ENCODE measurements at places on chromosomes 7 and 10.

DNA sequence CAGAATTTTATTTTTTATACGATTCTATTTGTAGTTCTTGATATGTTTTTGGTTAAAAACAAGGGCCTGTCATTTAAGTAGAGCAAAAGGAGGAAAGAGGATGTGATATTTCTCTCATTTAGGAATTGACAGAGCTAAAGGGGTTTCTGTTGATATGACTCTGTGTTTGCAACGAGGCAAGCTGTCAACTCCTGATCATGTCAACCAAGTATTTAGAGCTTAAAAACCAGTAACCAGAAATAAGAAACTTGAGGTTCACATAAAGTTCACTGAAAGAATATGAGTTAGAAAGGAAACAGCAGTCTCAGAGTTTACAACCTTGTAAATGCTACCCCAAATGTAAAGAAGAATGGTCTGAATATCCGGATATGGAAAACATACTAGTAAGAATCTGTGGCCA, 434.2 kb downstream of the PARD3 start:
- DNase-seq, result no peak

- DNase-seq, result no peak
Measured at GRCh38 chr7:120272701-120273475, at the start of gene KCND2. Gene KCND2, plus strand, starts transcription at chr7:120273175.

GRCh38 chr10:126959906-126960685, 54.9 kb downstream of the DOCK1 start:
- DNase-seq, result no peak

- DNase-seq, result no peak
Measured at GRCh38 chr10:131785121-131785460, 115.7 kb upstream of the PPP2R2D start.

- no peak for DNase-seq
Measured at GRCh38 chr7:4108951-4109350, 573.1 kb upstream of the FOXK1 start.

GRCh38 chr10:7773845-7774801, 13.7 kb downstream of the KIN start:
- DNase-seq, result no peak

DNA sequence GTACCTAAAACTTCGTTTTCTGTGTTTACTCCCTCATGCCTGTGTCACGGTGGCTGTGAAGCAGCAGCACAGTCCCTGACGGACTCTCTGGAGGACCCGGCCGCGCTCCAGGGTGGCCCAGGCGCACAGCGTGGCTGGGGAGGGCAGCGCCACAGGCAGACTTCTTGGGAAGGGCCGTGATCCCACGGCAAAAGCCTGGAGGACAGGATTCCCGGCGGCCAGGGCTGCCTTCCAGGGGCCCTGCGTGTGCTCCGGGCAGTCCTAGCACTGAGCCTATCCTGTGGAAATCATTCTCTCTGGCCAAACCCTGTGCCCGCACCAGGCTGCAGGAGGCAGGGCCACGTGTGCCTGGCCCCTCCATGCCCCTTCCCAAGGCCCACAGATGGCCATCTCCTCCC, 244.2 kb downstream of the MAD1L1 start:
- no peak for DNase-seq

- no peak for DNase-seq
Measured at GRCh38 chr10:78867555-78867939, 201.2 kb upstream of the ZMIZ1 start.

DNA sequence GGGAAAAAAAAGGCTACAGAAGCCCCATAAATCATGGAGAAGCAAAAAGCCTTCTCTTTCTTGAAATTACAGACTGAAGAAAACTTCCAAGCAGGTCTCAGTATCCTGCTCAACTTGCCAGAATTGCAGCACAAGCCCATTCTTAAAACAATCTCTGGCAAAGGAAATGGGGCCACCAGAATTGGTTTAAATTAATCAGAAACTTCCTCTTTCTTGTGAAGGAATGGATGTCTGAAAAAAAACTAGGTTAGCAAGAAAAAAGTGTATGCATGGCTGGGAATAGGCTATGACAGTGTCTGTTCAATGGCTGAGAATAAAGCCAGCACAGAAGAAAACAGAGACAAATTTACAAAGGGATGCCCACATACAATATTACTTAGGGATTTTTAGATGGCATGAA, 59.1 kb downstream of the TFEC start:
- no peak for DNase-seq

DNA sequence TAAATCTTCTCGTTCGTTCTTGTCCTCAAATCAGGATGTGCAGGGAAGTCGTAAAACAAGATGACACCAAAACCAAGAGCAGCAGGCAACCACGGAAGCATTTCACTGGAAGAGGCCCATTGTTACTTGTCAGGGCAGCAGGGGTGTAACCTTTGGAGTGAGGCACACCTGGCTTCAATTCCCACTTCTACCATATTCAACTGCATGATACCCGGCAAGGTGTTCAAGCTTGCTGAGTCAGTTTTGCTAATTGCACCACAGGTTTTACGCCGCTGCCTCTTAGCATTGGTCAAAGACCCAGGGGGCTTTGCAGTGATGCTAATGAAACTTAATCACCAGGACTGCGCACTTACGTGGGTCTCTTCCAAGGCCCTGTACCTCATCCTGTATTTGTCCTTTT, 50.0 kb upstream of the PTER start:
- DNase-seq, result no peak

- no peak for DNase-seq
Measured at GRCh38 chr7:47323904-47324303, 258.0 kb downstream of the TNS3 start.

- no peak for DNase-seq
Measured at GRCh38 chr10:14048930-14049613, 281.7 kb downstream of the FRMD4A start.

DNA sequence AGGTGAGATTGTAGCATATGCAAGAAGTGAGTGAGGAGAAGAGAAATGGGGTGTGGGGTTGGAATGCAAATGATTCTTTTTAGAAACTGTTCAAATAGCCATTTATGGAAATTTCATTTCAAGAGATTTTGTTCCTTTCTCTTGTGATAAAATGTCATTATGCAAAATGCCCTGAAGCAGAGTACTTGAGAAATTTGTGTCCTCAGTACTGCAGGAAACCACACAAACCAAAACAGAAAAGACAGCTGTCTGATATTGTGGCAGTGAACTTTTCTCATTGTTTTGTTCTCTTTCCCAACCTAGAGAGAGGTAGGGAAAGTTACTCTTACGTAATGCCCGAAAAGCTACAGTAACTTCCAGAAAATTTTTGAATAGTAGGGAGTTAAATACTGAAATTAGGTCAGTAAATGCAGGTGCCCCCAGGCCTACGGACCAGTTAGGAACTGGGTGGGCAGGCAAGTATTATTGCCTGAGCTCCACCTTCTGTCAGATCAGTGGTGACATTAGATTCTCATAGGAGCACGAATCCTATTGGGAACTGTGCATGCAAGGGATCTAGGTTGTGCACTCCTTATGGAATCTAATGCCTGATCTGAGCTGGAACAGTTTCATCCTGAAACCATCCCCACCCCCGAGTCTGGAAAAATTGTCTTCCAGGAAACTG, 34.0 kb downstream of the DLD start:
- DNase-seq, result no peak

DNA sequence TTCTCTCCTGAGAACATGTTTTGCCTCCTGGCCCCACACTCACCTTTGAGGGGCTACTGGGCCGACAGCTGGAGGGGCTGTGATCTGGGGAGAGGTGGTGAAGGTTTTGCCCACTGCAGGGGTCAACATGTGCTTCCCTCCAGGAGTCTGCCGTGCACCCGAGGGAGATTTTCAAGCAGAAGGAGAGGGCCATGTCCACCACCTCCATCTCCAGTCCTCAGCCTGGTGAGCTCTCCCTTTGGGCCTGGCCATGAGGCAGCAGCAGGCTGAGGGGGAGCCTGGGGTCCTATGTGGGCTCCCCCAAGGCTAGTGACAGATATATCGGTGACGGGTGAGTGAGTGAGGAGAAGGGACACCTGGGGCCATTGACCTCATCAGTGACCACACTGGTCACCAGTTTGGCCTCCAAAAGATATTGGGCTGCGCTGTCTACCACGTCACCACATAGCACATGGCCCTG, 6.6 kb downstream of the PGAM2 start:
- no peak for DNase-seq

- DNase-seq, result no peak
Measured at GRCh38 chr10:48536156-48536500, 68.7 kb downstream of the ARHGAP22 start.

- no peak for DNase-seq
Measured at GRCh38 chr10:131396121-131397050, 84.9 kb upstream of the TCERG1L start.

GRCh38 chr10:42732266-42732665, 50.3 kb upstream of the BMS1 start:
- no peak for DNase-seq

- DNase-seq, result no peak
Measured at GRCh38 chr7:135210888-135211178, 493 bp downstream of the WDR91 start.

DNA sequence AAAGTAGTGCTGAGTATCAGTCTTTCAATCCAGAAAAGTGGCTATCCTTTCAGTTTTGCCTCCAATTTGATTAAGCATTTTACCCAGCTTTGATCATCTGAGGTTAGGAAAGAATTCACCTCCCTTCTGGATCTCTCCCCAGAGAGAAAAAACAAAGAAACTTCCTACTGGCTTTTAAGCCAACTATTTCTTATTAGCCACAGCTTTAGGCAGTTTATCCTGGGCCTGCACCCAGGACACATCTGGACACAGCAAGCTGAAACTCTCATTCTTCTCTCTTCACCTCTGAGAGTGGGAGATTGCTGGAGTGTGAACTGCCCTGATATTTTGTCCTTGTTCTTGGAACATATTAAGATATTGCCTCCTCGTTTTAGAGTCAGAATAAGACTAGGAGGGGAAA, 43.5 kb upstream of the LSM8 start:
- DNase-seq, result no peak

GRCh38 chr7:118590107-118590506, 365.6 kb downstream of the ANKRD7 start:
- DNase-seq, result no peak

DNA sequence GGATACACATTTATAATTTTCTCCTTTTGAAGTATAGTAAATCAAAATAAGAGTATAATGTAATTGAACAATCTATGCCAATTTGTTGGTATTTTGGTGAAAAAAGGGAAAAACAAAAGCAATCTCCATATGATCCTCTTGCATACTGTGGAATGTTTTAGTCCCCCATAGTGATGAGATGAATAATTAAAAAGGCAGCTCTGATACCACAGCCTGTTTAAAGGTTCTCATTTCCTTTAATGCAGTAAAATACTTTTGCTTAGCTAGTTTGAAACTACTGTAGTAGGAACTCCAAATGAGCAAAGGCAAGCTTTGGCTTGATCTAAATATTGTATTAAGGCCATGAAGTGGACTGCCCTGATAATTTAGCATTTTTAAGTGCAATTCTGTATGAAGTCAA, 77.6 kb downstream of the VTI1A start:
- no peak for DNase-seq

GRCh38 chr7:107007892-107008287, 36.6 kb upstream of the PRKAR2B start:
- DNase-seq, result no peak

DNA sequence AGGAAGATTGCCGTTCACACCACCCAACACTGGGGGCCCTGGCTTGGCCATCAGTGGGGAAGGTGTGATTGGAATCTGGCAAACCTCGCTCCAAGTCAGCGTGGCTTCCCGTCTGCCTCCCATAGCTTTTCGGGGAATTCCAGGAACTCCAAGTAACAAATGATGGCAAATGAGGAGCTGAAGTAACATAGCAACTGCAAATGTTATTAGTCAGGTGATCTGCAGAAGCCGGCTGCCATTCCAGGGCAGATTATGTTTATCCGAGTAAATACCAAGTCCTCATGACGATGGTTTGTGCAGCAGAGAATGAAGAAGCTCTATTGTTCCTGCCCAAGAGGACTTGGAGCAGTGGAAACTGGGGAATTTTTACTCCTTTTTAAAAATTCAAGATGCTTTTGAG, 270.5 kb upstream of the PODXL start:
- no peak for DNase-seq

Measured in stimulated activated CD4-positive, alpha-beta T cell treated with anti-CD3 and anti-CD28 coated beads, Interleukin-1b, Interleukin-23, amount 100 ng/mL, for 1 hour (primary cell).